Activated CD8-positive, alpha-beta memory T cell treated with anti-CD3 and anti-CD28 coated beads for 1 hour (primary cell): ENCODE measurements at places on chromosomes 12 and 14.

DNA sequence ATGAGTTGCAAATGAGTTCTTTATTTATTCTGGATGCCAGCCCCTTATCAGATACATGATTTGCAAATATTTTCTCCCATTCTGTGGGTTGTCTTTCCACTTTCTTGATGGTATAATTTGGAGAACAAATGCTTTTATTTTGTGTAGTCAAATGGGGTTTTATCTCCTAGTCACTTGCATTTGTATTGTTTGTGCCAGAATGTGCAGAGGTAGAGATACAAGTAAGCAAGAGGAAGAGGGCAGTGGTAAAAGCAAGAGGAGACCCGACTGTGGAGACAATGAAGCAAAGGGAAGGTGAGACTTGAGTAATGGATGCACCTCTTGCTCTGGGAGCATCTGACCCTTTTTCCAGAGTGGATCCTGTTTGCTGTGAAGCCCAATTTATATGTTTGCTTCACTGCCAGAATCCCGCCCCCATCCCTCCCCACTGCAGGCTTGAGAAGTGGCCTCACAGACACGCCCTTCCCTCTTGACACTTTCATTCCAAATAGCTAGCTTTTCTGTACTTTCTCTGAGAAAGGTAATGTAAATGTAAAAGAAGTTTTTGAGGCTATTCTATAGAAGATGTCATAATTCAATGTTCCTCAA, 786 bp upstream of the PFKM start:
- no peak for DNase-seq

GRCh38 chr12:112928978-112929377, 9.3 kb upstream of the OAS3 start:
- DNase-seq, result no peak

DNA sequence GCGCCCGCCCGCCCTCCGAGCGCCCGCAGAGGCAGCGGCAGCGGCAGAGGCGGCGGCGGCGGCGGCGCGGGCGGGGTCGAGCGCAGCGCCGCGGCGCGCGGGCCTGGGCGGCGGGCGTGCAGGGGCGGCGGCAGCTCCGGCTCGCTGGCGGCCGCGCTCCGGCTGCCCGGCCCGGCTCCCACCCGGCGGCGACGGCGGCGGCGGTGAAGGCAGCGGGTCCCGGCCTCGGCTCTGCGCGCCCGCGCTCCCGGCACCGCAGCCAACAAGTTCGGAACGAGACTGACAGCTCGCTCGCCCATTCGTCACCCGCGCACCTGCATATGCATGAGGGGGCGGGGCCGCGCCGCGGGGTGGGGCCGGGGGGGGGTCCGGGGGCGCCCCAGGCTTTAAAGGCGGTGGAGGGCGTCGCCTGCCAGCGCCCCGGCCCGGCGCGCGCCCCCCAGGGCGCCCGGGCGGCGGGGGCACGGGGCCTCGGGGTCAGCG, at the start of gene JAG2:
JAG2 (minus strand) TSS at position 281 of the 483 bp plus-strand sequence. CDS start 356 bp downstream, outside the sequence.
- no peak for DNase-seq

DNA sequence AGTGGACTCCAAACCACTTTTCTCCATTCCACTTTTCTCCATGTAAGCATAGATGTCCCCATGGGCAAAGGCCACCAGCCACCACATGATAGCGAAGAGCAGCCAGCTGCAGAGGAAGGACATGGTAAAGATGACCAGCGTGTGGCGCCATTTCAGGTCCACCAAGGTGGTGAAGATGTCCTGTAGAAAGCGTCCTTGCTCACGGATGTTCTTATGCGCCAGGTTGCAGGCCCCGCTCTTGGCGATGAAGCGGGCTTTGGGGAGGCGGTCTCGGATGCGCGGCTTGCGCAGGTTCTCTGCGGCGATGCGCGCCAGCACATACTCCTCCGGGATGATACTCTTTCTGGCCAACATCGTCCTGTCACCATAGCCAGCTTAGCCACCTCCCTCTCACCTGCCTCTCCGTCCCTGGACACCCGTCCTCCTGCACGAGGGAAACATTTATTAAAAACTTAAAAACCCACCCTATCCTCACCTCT, 1.2 kb downstream of the KCNJ8 start:
- no peak for DNase-seq

- DNase-seq, result no peak
Observed at GRCh38 chr14:65565948-65566347, 153.4 kb downstream of the FUT8 start.
